ENCODE measurements at places on chromosomes 11 and 22.

- no peak for DNase-seq
These were observed 6.1 kb upstream of the B3GAT1 start for GRCh38 chr11:134417871-134418840.

GRCh38 chr22:48098921-48099245 is 1336.4 kb downstream of the TBC1D22A start:
- no peak for DNase-seq

GRCh38 chr11:61571337-61571736 is 9.5 kb downstream of the SYT7 start:
- DNase-seq = no peak

GRCh38 chr11:26199331-26200095 is 132.4 kb upstream of the ANO3 start:
- no peak for DNase-seq

- DNase-seq = no peak
These were observed 5.5 kb downstream of the GP1BB start for GRCh38 chr22:19728836-19729235.
